Activated T-helper 2 cell treated with anti-CD3 and anti-CD28 coated beads, Interferon-gamma antibody, Interleukin-2, Interleukin-4, amounts not matched to agents 10 μg/mL and 5 μg/mL and 100 μg/mL, durations not matched to agents 14 hours and 24 hours and 36 hours (primary cell): ENCODE measurements at places on chromosomes 5 and 9.

DNA sequence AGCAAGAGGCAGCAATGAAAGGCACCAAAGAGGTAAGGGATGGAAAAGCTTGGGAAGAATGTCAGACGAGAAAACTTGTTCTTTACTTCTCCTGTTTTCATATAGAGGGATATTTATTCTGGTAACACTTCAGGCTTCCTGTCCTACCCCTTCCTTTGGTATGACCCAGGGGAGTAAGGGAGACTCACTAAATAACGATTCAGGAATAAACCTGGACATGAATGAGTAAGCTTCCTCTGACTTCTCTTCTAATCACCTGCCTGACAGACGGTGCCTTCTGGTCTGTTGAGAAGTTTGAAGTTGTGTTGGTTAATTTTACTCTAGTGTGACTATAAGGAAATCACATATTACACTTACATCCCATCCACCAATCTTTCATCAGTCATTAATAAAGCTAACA, 461.2 kb downstream of the CDH12 start:
- no peaks in the 10 kb centered on the region for H3K4me1 ChIP-seq
- H3K27ac ChIP-seq = no peak overlapping the region
- no peak overlapping the region for H3K4me3 ChIP-seq

GRCh38 chr5:144313147-144313726, 142.6 kb downstream of the KCTD16 start:
- no peak overlapping the region for H3K4me3 ChIP-seq
- no peaks in the 10 kb centered on the region for H3K36me3 ChIP-seq
- no peak overlapping the region for H3K27ac ChIP-seq

DNA sequence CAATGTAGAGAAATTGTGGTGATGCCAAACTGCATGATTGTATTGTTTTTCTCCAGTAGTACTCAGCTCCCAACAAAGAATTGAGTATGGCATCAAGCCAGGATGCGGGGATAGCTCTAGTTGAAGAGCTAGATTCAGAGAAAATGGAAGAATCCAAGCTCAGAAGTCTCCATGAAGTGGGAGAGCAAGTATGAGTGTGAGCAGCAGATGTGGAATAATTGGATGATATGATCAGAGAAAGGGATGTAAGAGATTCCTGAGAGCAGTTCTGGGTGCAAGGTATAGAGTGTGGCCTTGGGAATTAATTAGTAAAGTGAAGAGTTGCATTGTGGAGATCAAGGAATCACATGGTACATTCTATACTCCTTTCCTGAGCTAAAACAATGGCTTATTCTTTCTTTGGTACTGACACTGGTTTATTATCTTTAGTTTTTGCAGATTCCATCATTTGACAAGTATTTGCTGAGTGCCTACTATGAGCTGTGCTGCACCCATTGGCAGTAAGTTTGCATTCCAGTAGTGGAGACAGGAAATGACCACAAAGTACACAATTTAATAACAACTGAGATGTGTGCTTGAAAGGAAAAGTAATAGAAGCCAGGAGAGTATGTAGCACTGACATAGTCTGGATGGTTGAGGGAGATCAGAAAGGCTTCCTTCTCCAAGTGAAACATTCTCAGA, 177.1 kb downstream of the CPLANE1 start:
- H3K27me3 ChIP-seq = no peaks in the 10 kb centered on the region
- H3K36me3 ChIP-seq = no peaks in the 10 kb centered on the region
- H3K4me3 ChIP-seq = no peak overlapping the region

DNA sequence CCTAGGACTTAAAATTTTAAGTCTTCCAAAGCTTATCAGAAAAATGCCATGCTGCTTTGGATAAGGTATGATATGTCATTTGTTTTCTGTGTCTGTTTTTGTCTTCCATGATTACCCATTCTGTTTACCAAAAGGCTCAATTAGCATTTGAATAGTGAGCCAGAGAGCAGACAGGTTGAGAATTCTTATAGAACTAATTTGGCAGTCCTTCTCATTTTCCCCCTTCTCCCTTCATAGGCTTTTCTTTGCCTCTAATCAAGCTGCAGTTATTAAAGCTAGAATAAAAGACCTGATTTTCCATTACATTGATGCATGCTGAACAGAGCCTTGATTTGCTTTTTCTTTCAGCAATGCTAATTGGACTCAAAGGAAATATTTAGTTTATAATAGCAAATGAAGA, 993.0 kb downstream of the MAT2B start:
- no peaks in the 10 kb centered on the region for H3K27me3 ChIP-seq
- H3K4me3 ChIP-seq = no peak overlapping the region
- no peaks in the 10 kb centered on the region for H3K36me3 ChIP-seq

GRCh38 chr5:28864006-28864405, 1825.6 kb upstream of the CDH9 start:
- H3K4me1 ChIP-seq = no peaks in the 10 kb centered on the region
- H3K36me3 ChIP-seq = no peaks in the 10 kb centered on the region
- no peak for DNase-seq
